GM19239 (cell line): ENCODE measurements at places on chromosomes 3 and 15.

DNA sequence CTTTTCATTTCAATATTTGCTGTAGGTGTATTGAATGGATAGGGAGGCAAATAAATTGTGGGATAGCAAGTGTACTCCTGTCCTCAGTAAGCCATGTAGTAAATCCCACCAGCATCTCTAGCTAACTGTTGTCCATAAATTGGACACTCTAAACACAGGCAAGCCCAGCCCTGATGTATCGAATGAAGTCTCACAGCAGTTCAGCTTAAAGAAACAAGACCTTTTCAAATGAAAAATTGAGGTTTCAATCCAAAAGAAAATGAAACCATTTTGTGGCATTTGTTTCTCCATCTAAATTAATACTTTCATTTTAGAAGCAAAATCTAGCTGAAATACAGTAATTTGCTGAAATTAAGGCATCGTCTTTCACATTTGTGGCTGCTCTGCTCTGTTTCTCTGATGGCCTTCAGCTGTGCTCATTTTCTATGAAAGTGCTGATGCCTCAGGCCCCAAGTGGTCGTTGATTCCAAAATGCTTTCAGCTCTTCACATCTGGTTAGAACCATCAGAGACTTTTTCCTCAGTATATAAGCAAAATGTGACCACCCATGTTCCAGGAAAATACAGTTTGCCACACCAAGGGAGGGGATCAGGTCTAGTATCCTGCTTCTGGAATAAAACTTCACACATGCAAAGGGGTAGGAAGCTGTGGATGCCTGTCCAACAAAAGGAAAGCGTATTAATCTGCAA lies 245.0 kb downstream of the ZMAT3 start:
- DNase-seq, result no peak

- DNase-seq, result no peak
Measured at GRCh38 chr3:141303481-141304223, 64.7 kb upstream of the ZBTB38 start.

DNA sequence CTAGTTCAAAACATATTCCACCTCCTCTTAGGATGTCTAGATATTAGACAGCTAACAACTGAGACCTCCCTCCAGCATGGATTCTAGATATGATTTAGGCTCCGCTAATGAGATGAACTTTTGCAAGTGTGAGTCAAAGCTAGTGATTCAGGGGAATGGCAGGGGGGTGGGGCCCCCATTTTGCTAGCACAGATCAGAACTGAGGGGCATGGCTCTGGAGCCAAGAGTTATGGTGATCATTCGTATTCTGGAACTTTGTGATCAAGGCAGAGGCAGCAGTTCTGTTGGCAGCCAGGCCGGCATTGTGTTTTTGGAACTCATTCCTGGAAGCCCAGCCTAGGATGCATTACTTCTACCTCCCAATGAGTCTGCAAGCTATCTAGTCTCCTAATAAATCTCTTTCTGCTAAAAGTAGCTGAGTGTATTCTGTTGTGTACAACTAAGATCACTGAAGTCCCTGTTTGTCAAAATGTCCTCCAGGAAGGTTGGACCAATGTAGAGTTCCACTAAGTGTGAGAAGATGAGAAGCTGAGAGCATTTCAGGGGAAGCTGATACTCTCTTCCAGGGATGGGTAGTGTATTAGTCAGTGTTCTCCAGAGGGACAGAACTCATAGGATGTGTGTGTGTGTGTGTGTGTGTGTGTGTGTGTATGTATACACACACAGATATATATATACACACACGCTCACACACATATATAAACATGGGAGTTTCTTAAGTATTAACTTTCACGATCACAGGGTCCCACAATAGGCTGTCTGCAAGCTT lies 312.7 kb downstream of the TLE3 start:
- DNase-seq, result no peak

- peak; percentile 9 for DNase-seq
Measured at GRCh38 chr3:111311709-111312235, 230.2 kb upstream of the CD96 start.

DNA sequence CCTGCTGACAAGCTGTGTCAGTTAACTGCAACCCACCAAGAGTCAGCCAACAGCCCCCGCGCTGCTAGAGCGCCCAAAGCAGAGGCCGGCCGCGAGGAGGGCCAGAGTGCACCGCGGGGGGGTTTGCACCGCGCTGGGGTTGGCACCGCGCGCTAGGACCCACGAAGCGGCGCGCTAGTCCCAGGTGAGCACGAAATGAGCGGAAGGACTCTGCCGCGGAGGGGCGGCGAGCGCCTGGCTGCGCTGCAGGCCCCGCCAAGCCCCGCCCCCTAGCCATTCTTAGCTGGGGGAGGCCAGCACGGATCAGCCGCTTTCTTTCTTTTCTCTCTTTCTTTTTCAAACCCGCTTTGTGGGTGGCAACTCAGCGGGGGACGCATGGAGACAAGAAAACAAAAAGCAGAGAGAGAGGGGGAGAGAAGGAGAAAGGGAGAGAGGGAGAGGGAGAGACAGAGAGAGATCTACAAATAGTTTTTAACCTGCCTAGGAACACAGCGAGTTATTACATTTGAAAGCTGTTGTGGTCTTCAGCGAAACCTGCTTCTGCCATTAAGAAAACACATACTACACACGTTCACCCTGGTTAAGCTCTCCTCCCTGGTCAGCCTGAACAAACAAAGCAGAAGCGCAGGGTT lies 6.9 kb upstream of the FOXB1 start:
- DNase-seq, result peak; percentile 62
